ENCODE measurements at places on chromosomes 7 and 10. TPM values are rescaled to one million over a fixed set of nuclear protein-coding genes. Genes with fewer than 3 reads are reported as not detected.

The NEUROG3 gene
- polyA plus RNA-seq = not detected

GRCh38 chr10:3977761-3978160 lies 192.8 kb upstream of the KLF6 start:
- DNase-seq = no peak

- DNase-seq = no peak
Observed at GRCh38 chr10:23412223-23412622, 26.7 kb upstream of the OTUD1 start.

The VSTM2A gene
- not detected for polyA plus RNA-seq

DNA sequence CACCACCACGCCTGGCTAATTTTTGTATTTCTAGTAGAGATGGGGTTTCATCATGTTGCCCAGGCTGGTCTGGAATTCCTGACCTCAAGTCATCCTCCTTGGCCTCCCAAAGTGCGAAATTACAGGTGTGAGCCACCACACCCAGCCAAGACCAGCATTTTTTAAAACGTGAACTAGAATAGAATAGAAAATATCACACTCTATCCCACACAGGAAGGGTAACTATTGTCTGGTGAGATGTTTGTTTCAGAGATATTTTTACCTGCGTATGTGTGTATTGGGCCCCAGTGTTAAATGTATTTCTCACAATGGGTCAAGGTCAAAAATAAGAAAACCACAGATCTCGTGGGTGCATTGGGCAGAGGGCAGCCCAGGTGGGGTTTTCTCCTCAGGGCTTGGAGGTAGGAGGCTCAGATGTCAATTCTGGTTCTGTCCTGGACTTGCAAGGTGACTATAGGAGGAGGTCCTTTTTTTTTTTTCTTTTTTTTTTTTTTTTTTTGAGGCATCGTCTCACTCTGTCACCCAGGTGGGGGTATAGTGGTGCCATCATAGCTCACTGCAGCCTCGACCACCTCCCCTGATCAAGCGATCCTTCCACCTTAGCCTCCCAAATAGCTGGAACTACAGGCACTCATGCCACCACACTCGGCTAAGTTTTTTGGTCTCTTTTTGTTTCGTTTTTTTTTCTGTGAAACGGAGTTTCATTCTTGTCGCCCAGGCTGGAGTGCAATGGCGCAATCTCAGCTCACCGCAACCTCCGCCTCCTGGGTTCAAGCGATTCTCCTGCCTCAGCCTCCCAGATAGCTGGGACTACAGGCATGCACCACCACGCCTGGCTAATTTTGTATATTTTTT lies 19.0 kb downstream of the SH2B2 start:
- DNase-seq = no peak

- DNase-seq = no peak
Observed at GRCh38 chr10:12949248-12949647, 52.3 kb downstream of the CCDC3 start.

Data from SK-N-SH (cell line).